ENCODE measurements at places on chromosomes 5 and 9.

- no peak for DNase-seq
Measured at GRCh38 chr9:117151716-117152115, 263.1 kb downstream of the ASTN2 start.

GRCh38 chr5:111453747-111454146, 58.6 kb downstream of the STARD4 start:
- no peak for DNase-seq

DNA sequence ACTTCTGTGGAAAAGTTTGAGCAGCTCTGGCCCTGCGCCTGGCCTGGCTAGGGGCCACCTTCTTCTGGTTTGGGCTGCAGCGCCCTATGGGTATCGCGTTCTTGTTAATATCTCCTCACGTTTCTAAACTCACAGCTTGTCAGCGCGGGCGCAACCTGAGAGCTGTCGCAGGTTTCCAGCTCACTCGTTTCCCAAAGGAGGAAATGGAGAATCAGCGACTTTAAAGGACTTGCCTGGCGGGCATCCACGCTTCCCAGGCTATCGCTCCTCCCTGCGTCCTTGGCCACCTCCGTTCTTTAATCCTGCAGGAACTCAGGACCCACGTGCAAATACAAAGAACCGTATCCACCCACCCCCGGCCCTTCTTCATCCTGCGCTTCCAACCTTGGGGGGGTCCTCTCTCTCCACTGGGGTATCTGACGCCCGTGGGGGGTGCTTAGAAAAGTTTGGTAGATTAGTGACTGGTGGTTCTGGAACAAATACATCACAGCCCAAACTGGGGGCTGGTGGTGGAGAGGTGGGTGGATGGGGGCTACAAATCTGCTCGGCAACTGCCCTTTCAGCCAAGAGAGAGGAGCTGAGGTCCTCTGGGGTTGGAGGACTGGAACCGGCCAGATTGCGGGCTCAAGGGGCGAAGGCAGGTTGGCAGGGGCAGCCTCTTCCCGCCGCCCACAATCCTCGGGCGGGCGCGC, 578 bp upstream of the PSAT1 start:
- peak; percentile 10 for DNase-seq

- no peak for DNase-seq
Measured at GRCh38 chr9:26735160-26735559, 157.4 kb downstream of the CAAP1 start.

GRCh38 chr9:137139468-137140150, 655 bp downstream of the GRIN1 start:
- DNase-seq, result no peak

GRCh38 chr9:69299315-69299714, 25.7 kb upstream of the ENTREP1 start:
- DNase-seq, result no peak

GRCh38 chr5:67050635-67051034, 146.0 kb downstream of the CD180 start:
- no peak for DNase-seq

DNA sequence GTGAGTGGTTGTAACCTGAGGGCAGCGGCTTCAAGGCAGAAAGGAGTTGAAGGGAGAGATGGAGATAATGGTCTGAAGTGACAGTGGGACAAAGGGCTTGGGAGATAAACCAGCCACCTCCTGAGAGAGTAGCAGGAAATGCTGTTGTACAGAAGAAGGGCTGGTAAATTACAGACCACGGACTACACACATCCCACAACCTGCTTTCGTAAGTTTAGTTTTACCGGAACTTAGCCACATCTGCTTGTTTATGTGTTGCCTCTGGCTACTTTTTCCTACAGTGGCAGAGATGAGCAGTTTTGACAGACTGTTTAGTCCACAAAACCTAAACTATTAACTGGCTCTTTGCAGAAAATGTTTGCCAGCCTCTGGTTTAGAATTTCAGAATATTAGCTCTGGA, 269.5 kb downstream of the ARHGEF28 start:
- no peak for DNase-seq

DNA sequence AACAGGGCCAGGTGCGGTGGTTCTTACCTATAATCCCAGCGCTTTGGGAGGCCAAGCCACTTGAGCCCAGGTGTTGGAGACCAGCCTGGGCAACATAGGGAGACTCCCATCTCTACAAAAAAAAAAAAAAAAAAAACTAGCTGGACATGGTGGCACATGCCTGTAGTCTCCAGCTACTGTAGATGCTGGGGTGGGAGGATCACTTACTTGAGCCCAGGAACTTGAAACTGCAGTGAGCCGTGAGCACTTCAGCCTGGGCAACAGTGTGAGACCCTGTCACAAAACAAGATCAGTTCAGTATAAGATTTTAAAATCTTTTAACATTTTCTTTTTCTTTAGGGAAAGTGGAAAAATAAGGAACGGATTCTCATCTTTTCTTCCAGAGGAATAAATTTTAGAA, 2.5 kb downstream of the BRIX1 start:
- no peak for DNase-seq

GRCh38 chr5:55903121-55903701, 52.1 kb downstream of the IL31RA start:
- no peak for DNase-seq

DNA sequence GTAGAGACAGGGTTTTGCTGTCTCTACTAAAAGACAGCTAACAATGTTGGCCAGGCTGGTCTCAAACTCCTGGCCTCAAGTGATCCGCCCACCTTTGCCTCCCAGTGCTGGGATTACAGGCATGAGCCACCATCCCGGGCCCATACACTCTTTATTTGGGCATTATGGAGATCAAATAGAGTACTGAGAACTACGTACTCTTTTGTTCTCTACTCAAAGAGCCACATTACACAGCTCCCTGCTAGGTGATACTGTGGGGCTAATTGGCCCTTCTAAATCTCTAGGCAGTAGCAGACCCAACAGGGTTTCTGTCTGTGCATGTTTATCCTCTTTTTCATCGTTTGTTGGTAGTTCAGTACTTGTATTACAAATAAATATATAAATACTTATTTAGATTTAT, 16.1 kb downstream of the CKMT2 start:
- no peak for DNase-seq

DNA sequence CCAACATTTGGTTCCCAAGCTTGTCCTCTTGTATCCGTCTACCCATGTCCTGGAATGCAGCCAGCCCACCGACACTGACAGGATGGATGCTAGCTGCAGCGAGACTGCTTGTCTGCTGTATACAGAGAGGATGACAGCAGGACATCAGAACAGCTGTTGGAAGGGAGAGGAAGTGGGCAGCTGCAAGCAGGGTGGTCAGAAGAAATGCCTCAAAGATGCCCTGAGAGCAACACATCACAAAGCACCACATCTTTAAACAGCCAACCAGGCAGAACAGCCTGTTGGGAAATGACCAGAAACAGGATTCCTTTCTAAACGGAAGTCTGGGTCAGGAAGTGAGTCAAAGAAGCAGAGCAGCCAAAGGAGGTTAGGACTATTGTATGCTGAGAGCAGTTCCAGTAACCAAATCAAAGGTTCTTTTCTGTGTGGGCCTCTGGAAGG, 219.1 kb downstream of the NDUFS4 start:
- DNase-seq, result no peak

DNA sequence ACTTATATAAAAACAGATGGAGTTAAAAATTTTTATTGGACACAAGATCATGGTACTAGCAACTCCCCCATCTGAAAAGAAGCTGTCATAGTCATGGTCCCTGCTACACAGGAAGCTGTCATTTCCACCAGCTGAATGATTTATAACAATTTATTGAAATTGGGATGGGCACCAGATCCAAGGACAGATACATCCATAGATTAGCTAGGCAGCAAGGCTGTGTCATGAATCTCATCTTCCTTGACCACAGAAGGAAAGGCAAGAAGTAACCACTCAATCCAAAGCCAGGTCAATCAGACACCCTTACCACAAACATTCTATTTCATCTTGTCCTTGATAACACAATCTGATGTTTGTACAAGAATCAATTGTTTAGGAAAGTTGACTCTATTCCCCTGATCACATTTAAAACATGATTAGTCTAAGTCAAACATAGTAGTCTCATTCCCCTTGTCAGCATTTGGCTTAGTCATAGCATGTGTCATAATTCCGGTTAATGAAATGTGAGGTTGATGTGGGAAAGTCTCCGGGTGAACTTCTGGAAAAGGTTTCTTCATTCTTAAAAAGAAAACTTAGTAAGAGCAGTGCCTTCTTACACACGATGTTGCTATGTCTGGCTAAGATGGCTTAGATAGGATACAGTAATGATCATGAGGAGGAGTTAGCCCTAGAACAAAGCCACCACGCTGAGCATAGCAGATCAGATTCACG, 462.6 kb upstream of the PAPPA start:
- no peak for DNase-seq

DNA sequence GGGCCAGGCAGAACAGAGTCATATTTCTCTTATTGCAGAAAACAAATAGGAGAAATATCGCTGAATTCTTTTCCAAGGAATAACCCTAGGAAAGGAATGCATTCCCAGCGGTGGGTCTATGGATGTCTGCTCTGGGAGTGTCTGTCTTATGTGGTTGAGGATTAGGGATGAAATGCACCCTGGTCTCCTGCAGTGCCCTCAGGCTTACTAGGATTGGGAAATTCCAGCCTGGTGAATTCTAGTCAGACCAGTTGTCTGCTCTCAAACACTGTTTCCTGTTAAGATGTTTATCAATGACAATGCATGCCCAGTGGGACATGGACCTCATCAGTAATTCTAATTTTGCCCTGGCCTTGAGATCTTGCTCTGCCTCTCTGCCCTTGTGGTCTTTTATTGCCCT, 136.1 kb upstream of the ELAVL2 start:
- DNase-seq, result no peak

- DNase-seq, result no peak
Measured at GRCh38 chr5:163585206-163585605, 79.8 kb downstream of the MAT2B start.

DNA sequence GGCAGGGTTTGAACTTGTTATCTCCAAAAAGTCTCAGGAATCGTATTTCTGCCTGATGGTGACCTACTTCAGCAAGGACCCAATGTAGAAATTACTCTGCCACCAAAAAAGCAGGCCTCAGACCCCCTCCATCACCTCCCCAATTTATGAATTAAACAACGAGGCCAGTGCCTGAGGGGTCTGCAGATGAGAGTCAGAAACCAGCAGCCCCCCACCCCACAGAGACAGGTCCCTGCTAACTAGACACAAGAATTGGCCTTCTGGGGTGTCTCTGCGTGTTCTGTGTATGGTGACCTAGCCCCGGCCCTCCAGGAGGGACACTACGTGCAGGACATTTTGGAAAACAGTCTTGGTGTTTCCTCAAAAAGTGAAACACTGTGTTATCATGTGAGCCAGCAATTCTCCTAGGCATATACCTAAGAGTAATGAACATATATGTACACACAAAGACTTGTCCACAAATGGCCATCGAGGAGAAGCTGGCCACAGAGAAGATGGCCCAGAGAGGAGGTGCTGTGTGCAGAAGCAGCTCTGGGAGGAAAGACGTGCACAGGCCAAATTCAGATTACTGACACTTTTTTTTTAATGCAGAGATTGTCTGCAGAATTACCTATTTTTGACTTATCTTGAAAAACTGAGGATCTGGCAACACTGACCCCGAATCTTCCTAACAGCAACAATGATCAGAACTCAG, 93.8 kb downstream of the ADAMTS2 start:
- no peak for DNase-seq

- DNase-seq, result no peak
Measured at GRCh38 chr9:135221951-135222631, 134.6 kb downstream of the OLFM1 start.

- no peak for DNase-seq
Measured at GRCh38 chr9:121210536-121210935, 8.9 kb upstream of the RAB14 start.

DNA sequence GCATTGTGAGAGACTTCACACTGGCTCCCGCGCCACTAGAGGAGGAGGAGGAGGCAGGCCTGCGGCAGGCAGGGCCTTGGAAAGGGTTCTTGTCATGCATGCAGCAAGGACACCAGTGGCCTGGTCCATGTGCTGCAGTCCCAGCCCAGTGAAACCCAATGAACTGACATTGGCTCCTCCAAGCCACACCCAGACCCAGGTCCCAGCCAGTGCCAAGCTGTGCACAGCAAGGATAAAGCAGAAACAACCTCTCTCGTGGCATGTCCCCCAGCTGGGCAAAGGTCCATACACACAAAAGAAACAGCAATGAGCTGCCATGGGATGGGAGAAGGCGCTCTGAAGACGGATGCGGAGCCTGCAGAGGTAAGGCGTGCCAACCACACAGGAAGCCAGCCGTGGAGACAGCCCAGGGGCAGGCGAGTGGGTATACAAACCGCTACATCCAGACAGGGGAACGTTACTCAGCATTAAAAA, 89.2 kb downstream of the SEMA4D start:
- DNase-seq, result no peak

- no peak for DNase-seq
Measured at GRCh38 chr9:123425261-123425821, 69.3 kb downstream of the CRB2 start.

GRCh38 chr5:156824800-156825199, 25.3 kb upstream of the PPP1R2B start:
- no peak for DNase-seq

DNA sequence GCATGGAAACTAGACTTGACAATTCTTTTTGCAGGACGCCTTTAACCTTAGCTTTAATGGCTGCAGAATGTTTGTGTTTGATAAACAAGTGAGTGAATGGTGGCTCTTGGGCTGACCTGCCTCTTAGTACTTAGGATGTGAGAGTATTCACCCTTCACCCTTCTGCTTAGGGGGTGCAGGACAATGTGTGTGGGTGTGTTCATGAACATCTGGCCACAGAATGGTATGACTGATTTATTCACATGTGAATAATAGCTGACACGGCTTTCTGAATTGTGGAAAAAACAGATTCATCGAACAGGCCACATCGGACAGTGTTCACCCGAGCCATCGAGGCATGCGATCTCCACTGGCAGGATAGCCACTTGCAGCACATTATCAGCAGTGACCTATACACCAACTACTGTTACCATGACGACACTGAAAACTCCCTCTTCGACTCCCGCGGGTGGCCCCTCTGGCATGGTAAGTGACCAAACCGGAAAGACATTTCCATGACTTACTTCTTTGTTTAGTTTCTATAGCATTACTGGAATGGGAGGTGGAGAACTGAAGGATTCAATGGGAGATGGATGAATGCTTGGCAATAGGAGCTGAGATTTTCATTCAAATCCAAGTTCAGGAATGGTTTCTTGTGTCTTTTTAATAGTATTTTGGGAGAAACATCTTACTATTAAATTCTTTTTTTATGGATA, 193.6 kb downstream of the ZSWIM6 start:
- DNase-seq, result no peak

GRCh38 chr5:61622156-61622555, 290.1 kb downstream of the ZSWIM6 start:
- DNase-seq, result no peak

DNA sequence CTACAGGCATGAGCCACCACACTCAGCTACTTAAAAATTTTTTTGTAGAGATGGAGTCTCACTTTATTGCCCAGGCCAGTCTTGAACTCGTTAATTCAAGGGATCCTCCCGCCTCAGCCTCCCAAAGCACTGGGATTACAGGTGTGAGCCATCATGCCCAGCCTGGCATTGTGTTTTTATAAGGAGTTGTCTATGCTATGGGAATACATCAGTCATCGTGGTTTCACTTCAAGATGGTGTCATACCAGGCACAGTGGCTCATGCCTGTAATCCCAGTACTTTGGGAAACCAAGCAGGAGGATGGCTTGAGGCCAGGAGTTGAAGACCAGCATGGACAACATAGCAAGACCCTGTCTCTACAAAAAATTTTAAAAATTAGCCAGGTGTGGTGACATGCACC, 49.7 kb downstream of the CYSTM1 start:
- DNase-seq, result no peak

All from NCI-H1930 (cell line).